Stimulated activated CD4-positive, alpha-beta T cell treated with anti-CD3 and anti-CD28 coated beads, Interleukin-15, amount 100 ng/mL, for 1 hour (primary cell): ENCODE measurements at places on chromosomes 7 and 10.

DNA sequence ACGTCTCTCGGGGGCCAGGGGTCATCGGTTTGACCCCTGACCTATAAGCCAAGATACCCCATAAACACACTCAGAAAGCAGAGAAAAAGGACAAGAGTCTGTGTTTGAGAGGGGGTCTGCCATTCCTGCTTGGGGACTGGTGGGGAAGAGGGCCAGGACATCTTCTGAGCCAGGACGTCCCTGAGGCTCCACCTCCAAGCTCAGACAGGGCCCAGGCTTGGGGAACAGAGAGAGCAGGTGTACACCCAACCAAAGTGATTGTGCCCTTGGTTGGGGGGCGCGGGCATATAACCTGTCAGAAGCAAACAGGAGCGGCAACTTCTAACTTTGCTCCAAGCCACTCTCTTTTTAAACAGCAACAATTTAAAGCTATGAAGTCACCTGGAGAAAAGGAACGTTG is 33.9 kb upstream of the PPIF start:
- DNase-seq = no peak

- no peak for DNase-seq
Observed at GRCh38 chr7:143978585-143978984, 21.5 kb upstream of the OR6B1 start.

DNA sequence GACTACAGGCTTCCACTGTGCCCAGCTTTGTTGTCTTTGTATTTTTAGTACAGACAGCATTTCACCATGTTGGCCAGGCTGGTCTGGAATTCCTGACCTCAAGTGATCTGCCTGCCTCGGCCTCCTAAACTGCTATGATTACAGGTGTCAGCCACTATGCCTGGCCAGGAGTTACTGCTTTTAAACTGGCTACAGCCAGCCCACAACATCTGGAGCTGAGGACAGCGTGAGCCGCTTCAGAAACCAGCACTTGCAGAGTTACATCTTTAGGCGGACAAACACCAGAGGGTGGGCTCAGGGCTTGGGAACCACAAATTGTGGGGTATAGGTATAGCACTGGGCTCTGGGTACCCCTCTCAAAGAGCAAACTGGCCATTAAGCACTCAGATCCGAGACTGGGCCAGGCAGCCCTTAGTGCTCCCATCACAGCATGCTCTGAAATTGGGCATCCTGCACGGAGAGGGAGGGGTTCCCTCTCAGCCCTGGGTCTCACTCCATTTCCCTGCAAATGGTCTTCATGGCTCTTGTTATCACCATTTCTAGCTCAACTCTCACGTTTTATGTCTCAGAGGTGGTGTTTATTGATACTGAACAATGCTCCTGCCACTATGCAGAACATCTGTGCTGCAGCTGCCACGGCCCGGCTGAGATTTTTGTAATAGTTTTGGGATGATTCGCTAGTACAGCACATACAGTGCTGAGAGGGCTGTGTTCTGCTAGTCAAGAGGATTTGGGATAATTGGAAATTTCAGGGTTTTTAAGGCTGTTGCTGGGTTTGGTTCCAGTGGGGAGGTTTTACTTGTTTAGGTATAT is 146.4 kb upstream of the LYZL2 start:
- DNase-seq = no peak

DNA sequence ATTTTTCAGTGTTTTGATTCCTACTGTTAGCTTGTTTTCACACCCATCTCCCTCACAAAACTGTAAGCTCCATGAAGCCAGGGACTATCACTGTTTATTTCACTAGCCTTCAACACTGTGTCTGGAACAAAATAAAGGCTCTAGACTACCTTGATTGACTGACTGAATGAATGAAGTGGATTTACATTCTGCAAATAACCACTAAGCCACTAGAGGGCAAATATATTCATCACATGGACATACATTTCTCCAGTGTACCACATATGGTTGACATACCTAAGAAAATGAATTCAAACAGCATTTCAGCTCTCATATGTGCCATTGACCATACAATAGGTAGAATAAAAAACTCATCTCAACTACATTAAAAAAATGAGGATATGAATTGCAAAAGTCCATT is 185.9 kb downstream of the RAB11FIP2 start:
- DNase-seq = no peak

DNA sequence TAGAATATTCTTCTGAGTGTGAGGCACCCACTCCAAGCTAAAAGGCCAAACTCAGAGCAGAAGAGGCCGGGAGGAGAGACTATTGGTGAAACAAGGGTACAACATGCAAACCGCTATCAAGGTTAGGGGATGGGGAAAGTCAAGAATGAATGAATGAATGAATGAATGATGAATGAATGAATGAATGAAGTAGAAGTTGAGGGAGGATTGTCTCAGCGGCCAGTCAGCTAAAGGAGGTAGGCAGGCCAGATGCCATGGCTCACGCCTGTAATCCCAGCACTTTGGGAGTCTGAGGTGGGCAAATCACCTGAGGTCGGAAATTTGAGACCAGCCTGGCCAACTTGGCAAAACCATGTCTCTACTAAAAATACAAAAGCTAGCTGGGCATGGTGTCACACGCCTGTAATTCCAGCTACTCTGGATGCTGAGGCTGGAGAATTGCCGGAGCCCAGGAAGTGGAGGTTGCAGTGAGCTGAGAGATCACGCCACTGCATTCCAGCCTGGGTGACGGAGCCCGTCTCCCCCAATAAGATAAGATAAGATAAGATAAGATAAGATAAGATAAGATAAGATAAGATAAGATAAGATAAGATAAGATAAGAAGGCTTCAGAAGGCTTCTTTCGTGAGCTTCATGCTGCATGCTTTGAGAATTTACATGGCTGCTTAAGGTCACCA is 250.8 kb downstream of the CCDC3 start:
- DNase-seq = no peak

DNA sequence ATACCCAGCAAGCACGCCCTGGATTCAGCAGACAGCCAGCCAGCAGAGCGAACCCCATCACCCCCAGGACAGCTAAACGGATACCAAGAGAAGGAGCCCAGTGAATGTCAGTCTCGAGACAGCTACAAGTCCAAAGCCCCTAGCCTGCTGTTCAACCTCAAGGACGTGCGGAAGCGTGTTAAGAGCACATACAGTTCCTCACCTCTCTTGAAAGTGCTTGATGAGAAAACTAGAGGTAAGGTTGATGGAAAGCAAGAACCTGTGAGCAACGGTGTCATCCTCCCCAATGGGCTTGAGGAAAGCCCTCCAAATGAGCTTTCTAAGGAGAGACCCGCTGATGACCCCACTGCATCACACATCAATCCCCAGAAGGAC is 24.9 kb downstream of the C10orf71 start:
- DNase-seq = no peak

- no peak for DNase-seq
Observed at GRCh38 chr10:34135515-34135914, 679.6 kb downstream of the PARD3 start.

- DNase-seq = no peak
Observed at GRCh38 chr10:21593986-21594385, 60.0 kb downstream of the MLLT10 start.

DNA sequence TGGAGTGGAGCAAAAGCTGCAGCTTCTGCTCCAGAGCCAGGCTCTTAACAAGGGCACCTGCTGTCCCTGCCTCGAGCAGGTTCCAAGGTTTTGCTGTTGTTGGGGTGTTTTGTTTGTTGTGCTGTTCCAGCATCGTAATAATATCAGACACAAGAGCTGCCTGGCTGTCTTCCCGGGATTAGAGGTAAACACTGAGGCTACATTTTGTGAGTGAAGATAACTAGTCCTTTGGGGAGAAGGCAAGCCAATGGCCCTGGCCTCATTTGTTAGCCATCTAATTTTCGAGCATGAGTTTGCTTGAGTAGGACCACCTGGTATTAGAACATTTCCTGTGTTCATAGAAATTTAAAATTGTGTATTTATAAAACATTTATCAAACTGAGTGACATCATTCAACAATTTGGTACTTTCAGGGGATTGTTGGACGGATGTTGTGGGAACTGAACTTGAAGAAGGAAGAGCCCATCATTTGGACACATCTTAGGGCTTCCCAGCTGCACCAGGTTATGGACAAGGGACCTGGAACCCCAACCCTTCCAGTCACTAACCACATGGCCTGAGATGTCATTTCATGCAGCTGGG is 555.0 kb downstream of the TNS3 start:
- DNase-seq = no peak
